Cerebellar cortex (tissue), 1 donor: ENCODE measurements at places on chromosomes 16 and 17.

DNA sequence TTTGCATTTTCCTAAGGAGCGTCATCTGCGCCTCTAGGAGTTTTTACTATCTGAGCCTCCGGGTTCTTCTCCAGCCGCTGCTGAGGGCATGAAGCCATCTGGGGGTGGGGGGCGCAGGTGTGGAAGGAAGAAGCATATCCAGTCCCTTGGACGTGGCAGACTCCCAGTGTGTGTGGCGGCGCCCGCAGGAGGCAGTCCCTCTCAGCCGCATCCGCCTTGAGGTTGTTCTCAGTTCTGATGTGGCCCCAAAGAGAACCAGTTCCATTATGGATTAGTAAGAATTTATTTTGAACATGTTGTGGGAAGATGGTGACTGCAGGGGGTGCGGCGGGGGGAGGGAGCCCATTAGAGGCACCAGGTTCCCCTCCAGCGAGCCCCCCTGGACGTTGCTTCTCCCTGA is 100.2 kb downstream of the SEC14L1 start:
- DNase-seq, result no peak

DNA sequence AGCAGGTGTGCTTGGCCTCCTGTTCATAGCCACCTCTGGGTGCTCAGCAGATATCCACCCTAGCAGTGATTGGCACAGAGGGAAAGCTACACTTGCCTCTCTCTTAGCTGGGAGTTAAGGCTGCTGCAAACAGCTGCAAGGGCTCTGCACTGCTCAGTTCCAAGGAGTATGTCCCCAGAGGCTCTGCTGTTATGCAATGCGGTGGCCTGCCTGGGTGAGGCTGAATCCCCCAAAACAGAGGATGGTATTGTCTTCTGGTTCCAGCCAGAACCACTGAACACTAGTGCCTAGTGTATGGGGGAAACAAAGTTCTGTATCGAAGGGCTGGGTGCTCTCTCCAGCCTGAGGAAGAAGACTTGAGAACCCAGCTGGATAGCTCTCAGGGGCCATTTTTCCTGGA is 16.8 kb downstream of the TMEM94 start:
- DNase-seq, result no peak

- no peak for DNase-seq
These were observed 54.1 kb downstream of the SOCS3 start for GRCh38 chr17:78305801-78306200.

- no peak for DNase-seq
These were observed 148.1 kb upstream of the HS3ST3A1 start for GRCh38 chr17:13749891-13750235.

- DNase-seq, result no peak
These were observed 18.7 kb upstream of the BEAN1 start for GRCh38 chr16:66408163-66409048.

GRCh38 chr16:57262841-57263540 is 17.9 kb downstream of the ARL2BP start:
- no peak for DNase-seq

DNA sequence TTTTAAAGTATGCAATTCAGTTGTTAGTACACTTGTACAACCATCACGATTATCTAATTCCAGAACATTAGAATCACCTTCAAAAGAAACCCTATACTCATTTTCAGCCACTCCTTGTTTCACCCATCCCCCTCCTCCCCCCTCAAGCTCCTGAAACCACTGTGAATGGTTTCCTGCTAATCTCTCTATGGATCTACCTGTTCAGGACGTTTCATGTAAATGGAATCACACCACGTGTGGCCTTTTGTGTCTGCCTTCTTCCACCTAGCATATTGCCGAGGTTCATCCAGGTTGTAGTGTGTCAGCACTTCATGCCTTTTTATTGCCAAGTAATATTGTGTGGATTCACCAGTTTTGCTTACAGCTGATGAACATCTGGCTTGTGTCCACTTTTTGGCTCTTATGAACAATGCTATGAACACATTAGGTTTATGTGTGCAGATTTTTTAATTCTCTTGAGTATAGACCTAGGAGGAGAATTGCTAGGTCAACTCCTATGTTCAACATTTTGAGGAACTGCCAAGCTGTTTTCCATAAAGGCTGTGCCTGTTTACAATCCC is 17.8 kb downstream of the EIF4A3 start:
- DNase-seq, result no peak
